ENCODE measurements at places on chromosomes 16 and 17.
A peak's percentile ranks its signal among the peaks of the same experiment; 100 is the strongest.

GRCh38 chr16:50887500-50888298, 145.8 kb downstream of the CYLD start:
- no peak for DNase-seq

GRCh38 chr17:74807925-74808324, 31.8 kb upstream of the NAT9 start:
- DNase-seq = no peak

GRCh38 chr17:42329025-42329976, 41.0 kb downstream of the STAT5A start:
- DNase-seq = peak; percentile 24

DNA sequence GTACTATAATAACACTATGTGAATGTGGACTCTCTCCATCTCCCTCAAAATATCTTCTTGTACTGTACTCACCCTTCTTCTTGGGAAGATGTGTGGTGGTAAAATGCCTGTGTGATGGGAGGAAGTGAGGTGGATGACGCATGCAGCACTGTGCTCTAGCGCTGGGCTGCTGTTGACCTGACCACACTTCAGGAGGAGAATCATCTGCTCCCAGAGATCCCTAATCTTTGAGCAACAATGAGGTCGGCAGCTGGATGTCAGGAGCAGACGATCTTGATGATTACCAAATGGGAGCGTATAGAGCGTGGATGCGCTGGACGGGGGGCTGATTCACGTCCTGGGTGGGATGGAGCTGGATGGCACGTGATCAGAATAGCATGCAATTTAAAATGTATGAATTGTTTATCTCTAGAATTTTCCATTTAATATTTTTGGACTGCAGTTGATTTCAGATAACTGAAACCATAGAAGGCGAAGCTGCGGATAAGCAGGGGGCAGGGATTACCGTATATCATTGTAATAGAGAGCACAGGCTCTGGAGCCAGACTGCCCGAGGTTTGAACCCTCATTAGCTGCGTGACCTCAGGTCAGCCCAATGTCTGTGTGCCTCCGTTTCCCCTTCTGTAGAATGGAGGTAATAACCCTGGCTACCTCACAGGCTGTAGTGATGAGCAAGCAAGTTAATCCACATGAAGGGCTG, 23.7 kb upstream of the CYLD start:
- no peak for DNase-seq

GRCh38 chr16:86449446-86450095, 60.8 kb upstream of the FOXF1 start:
- DNase-seq = no peak

All from HS-27A (cell line).